ENCODE measurements at places on chromosomes 5 and 9.

- DNase-seq, result no peak
Observed at GRCh38 chr5:67378256-67378655, 181.7 kb upstream of the CD180 start.

DNA sequence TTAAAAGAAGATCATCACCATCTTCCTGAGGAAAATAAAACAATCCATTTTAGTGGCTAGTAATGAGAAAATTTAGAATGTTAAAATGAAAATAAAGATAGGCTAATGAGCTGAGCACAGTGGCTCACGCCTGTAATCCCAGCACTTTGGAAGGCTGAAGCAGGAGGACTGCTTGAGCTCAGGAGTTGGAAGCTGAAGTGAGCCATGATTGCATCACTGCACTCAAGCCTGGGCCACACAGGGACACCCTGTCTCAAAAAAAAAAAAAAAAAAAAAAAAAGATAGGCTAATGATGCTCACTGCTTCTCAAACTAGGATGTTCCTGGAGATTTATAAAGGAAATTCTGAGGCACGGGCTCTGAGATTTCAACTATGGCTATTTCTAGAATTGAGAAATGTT lies 50.3 kb downstream of the CPLANE1 start:
- no peak for DNase-seq

GRCh38 chr5:79397080-79397479 lies 116.9 kb downstream of the HOMER1 start:
- DNase-seq, result no peak

DNA sequence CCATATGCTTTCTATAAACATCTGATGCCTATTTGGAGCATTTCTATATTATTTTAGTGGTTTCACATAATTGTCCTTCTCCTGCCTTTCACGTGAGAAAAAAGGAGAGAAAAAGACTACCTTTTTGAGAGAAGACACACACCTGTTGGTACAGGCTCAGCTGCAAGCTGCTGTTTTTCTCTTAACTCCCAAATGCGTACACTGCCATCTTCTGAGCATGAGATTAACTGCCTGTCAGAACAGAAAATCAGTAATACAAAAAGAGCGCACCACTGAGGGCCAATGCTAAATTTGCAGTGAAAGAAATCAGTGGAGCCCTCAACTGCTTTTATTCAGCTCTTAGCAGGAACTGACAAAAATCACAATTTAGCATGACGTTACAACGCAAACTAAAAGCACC lies 54.9 kb downstream of the WDR41 start:
- DNase-seq, result no peak

GRCh38 chr9:129889941-129890717 lies 54.9 kb downstream of the USP20 start:
- no peak for DNase-seq

- peak; percentile 54 for DNase-seq
Observed at GRCh38 chr9:111896942-111897600, 457 bp downstream of the UGCG start.

All from breast epithelium (tissue), 4 donors.